Aorta (tissue), 5 donors: ENCODE measurements at places on chromosomes 12 and 14.

GRCh38 chr14:101239065-101239464 is 322.2 kb upstream of the DIO3 start:
- DNase-seq: peak; percentile 47

- no peak for DNase-seq
Measured at GRCh38 chr12:32031109-32031508, 71.9 kb downstream of the RESF1 start.

- DNase-seq: no peak
Measured at GRCh38 chr12:63821781-63822251, 22.7 kb upstream of the SRGAP1 start.

DNA sequence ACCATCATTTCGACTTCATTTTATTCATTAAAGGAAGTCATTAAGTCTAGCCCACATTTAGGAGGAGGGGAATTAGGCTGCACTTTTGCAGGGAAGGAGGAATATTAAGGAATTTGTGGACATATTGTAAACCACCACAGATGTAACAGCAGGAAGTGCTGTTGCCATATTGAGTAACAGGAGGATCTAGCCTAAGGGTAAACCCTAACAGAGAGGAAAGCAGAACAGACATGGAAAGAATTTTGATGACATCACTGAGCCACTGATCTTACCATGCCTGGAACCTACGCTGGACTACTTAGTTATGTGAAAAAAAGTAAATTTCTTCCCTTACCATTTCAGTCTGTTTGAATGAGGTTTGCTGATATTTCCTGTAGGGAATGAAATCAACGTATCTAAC is 100.7 kb upstream of the ATF7IP start:
- DNase-seq: no peak

DNA sequence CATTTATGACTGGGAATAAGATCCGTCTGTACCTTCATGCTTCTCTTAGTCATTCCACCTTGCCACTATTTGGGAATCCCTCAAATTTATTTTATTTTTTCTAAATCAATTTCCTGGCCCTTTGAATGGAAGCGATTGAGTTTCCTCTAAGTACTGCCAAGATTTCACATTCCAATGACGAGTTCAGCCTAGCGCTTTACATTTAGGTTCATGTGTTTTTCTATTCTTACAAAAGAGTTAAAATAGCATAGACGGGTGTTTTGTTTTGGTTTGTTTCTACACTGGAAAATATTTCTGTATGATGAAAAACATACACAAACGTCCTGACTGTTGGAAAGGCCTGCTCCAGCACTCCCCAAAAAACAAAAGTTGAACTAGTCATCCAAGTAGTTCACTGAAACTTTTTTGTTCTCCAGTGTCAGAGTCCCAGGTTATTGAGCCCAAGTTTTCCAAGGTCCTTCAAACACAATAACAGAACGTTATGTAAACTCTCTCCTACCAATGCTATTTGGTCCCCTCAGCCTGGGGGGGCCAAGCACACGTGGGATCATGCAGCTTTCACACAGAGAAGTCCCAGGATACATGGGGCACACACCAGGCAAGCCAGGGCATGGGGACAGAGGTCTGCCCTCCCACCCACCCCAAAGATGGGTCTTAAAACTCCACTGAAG is 74.8 kb upstream of the FOXN3 start:
- DNase-seq: no peak

- no peak for DNase-seq
Measured at GRCh38 chr14:39568809-39569538, 136.7 kb upstream of the FBXO33 start.
